ENCODE measurements at places on chromosomes 3 and 15. TPM values are rescaled to one million over a fixed set of nuclear protein-coding genes. Genes with fewer than 3 reads are reported as not detected.

Gene OR5K2
- total RNA-seq, result not detected

Gene IL17RB
- total RNA-seq, result 5.5 TPM

Gene CA12
- total RNA-seq, result 0.81 TPM

Gene PLXNA1
- 34.7 TPM for total RNA-seq

- no peak overlapping the region for H3K27ac ChIP-seq
- no peaks in the 10 kb centered on the region for H3K27me3 ChIP-seq
- H3K4me3 ChIP-seq, result no peak overlapping the region
These were observed 91.3 kb upstream of the ARHGEF26 start for GRCh38 chr3:154029926-154030325.

- H3K4me3 ChIP-seq, result no peak overlapping the region
- H3K27ac ChIP-seq, result no peak overlapping the region
- no peaks in the 10 kb centered on the region for H3K36me3 ChIP-seq
- H3K27me3 ChIP-seq, result no peaks in the 10 kb centered on the region
- H3K4me1 ChIP-seq, result no peaks in the 10 kb centered on the region
- no peak for DNase-seq
These were observed 17.9 kb upstream of the TM4SF1 start for GRCh38 chr3:149395107-149396089.

DNA sequence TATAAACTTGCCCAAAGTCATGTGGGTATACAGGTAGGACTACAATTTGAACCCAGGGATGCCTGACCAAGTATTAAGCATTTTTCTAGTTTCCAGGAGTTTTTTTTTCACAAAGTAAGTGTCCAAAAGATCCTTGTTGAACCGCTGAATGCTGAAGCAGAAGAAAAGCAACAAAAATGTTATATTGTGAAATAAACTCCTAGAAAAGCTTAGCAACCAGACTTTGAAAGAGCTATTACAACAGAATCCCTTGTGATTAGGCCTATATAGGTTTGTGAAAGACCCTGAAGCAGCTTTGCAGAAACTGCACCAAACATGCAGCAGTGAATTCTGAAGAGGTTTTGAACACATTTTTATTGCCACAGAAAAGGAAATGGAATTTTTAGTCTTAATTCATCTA lies 236.8 kb downstream of the TUSC7 start:
- H3K4me3 ChIP-seq, result no peak overlapping the region
- peaks cover 44% of the 10 kb centered on the region for H3K4me1 ChIP-seq
- H3K27me3 ChIP-seq, result no peaks in the 10 kb centered on the region
